Tibial nerve (tissue), 4 donors: ENCODE measurements at places on chromosomes 2 and 18.
A peak's percentile ranks its signal among the peaks of the same experiment; 100 is the strongest.

GRCh38 chr2:85159589-85159988, 26.4 kb downstream of the TCF7L1 start:
- no peak for DNase-seq

GRCh38 chr2:2324119-2324518, 7.0 kb downstream of the MYT1L start:
- no peak for DNase-seq

DNA sequence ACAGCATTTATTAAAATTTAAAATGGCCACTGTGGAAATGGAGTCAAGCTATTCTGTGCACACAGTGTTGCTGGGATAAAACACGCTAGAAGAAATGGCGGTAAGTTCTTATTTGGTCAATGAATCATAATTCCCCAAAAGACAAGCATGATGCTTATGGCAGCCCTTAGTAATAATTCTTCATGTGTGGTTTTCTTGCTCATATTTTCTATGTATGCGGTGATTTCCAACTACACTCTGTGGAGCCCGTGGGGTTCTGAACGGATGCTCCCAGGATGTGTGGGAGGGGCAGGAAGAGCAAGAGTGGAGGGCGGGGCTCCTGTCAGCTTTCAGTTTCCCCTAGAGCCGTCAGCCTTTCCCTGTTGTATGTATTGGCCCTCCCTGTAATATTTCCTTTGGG, 91.7 kb upstream of the RMDN2 start:
- no peak for DNase-seq

DNA sequence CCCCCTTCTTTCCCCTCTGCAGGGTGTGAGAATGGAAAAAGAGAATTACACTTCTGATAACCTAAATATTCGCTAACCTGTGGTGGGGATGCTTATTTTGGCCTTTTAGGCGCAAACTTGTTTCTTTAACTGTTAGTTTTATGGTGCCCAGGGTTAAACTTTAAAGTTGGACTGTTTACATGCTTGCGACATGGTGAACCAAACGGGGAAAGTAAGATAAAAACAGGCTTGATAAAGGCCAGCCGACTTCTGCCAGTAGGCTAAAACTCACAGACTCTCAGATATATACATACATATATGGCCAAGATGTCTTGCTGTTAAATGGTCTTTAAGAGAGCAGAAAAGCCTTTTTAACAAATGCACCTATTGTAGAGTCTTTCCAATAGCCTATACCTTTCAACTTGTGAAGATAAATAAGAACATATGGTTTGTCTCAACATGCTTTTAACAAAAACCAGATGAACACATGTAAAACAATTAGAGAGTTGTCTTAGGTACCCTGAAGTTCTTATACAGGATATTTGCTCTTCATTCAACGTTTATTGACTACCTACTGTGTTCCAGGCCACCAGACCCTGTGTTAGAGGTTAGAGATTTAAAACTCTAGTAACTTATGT, 29.0 kb downstream of the PRKCE start:
- no peak for DNase-seq

DNA sequence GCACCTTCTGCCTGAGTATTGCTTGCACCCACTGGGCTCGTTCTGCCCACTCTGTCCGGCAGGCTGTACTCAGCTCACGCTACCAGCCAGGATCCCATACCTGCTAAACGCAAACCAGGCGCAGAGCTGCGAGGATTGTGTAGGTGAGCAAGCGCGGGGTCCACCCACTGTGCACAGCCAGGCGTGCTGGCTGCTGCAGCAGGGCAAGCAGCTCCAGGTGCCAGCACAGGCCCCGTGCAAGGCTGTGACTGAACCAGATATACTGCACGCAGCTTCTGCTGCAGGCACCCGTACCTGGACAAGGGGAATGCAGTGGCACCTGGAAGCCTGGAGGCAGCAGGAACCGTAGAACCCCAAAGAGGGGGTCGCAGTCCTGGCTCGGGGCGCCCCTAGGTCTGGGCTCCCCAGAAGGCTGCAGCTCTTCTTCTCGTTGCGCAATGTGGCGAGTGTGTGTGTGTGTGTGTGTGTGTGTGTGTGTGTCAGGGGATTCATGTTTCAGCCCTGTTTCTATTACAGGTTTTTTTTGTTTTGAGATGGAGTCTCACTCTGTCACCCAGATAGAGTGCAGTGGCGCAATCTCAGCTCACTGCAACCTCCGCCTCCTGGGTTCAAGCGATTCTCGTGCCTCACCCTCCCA, 46.1 kb upstream of the RAB1A start:
- no peak for DNase-seq

DNA sequence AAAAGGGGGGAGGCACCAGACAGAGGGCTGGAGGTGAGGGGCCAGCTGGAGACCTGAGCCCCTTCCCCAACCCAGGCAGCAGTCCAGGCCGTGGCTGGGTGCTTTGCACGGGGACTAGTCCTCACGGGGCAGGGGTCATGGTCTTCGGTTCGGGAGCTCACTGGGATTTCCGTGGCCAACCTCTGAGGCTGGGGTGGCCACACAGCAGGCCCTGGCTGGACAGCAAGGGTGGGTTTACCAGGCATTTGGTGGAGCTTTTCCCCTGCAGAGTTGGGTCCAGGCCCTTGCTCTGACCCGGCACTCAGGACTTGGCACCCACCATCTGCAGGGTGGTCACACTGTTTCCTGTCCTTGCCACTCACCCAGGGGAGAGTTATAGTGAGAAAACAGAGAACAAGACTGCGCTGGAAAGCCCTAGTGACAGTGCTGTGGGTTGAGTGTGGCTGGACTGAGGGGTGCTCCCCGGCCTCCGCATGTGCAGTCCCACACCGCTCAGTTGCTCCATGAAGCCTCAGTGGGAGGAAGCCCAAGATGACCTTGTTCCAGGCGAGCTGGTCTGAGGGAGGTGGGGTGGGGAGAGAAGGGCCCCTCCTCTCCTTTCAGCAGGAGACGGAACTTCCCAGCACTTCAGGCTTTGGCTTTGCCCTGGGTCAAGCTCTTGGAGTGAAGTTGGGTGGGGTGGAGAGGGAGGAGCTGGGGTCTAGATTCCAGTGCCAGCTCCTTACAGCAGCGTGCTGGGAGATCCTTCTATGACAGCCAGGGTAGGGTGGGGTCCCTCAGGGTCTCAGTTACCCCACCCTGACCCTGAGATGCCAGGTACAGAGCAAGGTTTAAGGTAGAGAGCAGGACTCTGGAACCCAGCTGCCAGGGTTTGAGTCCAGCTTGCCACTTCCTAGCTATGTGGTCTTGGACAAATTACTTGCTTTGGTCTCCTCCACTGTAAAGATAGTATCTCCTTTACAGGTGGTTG, 219.8 kb downstream of the DYSF start:
- no peak for DNase-seq

DNA sequence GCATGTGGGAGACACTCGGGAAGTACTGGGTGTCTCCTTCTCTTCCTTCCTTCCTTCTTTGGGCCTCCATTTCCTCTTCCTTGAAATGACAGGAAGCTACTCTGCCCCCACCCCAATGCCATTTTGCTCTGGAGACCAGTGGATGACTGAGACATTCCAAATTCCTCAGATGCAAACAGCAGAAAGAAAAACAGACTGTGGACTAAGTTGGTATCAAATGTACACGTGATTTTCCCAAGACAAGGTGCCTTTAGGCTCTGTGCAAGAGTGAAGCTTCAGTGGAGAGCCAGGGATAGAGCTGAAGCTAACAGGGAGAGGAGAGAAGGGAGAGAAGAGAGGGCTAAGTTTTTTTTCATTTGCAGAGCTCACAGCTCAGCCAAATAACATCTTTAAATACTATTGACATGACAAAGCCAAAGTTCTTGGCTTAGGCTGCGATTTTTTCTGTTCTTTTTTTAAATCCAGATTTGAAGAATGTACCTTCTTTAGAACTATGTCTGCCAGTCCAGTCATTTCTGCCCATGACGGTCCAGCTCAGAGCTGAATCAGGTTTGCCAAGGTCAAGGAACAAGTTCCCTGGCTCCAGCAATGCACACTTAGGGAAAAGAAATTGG, 84.5 kb upstream of the LCLAT1 start:
- no peak for DNase-seq

GRCh38 chr2:78967294-78967693, 58.2 kb upstream of the REG3G start:
- DNase-seq: no peak

- no peak for DNase-seq
These were observed 7.4 kb downstream of the PMAIP1 start for GRCh38 chr18:59907172-59907571.

GRCh38 chr2:121400201-121400600, 115.2 kb upstream of the TFCP2L1 start:
- DNase-seq: no peak

- DNase-seq: no peak
These were observed 133.6 kb upstream of the MYT1L start for GRCh38 chr2:2464643-2465042.

- no peak for DNase-seq
These were observed 21.3 kb upstream of the CD28 start for GRCh38 chr2:203685081-203685621.

- peak; percentile 65 for DNase-seq
These were observed 53.8 kb downstream of the SMAD7 start for GRCh38 chr18:48896875-48897511.

GRCh38 chr2:8927510-8928455, 75.7 kb downstream of the MBOAT2 start:
- no peak for DNase-seq

DNA sequence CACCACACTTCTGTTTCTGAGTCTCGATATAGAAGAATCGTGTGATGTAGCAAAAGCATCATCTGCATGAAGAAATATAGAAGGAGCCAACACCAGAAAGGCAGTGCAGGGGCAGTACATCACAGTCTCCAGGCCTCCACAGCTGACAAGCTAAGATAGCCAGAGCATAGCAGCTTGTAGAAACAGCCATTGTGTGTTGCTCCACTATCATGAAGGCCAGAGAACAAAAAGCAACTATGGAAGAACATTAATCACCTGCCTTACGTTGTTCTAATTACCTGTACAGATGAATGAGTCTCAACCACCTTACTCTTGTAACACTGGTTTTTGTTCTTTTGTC, 129.0 kb downstream of the RND3 start:
- no peak for DNase-seq

DNA sequence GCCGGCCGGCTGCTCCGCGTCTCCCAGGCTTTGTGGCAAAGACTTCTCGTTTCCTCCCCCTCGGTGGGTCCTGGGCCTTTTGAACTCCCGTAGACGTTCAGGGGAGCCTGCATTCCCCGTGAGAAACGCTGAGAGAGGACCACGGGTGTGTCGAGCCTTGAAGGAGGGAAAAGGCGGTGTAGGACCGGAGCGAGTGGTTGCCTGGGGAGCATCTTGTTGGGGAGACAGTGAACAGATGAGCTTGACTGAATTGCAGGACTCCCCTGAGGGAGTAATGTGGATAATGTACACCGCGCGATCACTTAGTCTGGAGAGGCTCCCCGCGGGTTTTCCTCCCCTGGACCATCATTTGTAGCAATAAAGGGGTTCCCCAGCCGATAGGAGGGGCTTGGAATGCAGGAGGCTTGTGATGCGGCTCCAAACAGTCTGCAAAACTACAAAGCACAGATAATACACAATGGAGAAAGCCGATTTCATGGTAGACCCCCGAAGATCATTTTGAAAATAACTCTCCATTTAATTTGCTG, 769 bp downstream of the ALMS1 start:
- DNase-seq: no peak

DNA sequence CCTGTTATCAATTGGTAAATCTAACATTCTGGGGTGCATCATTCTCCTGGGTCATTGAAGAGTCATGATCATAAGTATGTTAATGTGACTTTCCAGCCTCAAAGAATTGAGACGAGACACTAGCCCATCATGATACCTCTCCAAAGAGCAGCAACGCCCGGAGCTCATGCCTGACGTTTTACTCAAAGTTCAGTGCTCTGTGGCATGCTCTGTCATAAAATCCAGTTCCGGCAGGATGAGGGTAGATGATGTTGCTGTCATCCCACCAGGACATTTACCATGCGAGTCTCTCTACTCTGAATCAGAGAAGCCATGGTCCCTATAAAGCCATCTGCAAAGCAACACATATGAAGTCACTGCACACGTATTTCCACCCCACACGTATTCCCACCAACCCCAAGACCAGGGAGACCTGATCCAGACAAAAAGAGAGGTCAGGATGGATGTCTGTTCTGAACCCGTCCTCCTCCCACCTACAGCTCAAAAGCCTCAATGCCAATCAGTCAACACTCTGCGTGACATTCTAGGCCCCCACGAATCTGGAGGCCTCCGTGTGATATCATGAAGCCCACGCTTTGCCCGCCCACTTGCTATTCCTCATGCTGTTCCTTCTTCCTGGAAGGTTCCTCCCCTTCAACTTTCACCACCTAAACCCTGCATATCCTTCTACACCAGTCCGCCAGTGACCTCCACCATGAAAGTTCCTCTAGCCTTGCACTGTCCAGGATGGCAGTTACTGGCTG, 85.8 kb downstream of the DNMT3A start:
- DNase-seq: no peak

GRCh38 chr2:109266998-109267854, 138.2 kb downstream of the SH3RF3 start:
- DNase-seq: no peak

- no peak for DNase-seq
These were observed 83.9 kb downstream of the AAK1 start for GRCh38 chr2:69559442-69560146.

DNA sequence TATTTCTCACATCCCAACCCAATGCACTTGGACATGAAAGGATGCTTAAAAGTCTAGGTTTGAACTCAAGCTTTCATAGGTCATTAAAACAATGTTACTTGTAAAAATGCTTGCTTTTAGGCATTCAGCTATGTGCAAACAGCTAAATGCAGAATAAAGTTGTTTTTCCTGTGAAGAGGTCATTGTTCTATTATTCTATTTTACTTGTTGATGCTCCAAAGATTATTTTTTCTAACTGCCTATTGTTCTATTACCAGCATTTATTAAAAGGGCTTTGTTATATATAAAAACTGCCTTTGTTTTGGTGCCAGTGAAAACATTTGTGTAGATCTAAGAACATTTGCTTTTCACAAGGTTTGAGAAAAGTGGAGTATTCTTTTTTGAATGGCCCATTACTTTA, 49.4 kb downstream of the TMEM178A start:
- DNase-seq: no peak

GRCh38 chr2:10835052-10835970, 22.7 kb upstream of the PDIA6 start:
- peak; percentile 48 for DNase-seq

GRCh38 chr2:196182439-196183171, 11.2 kb upstream of the STK17B start:
- no peak for DNase-seq

- no peak for DNase-seq
These were observed 753.0 kb downstream of the CNTNAP5 start for GRCh38 chr2:124778076-124778475.
